ENCODE measurements at places on chromosomes 1 and 21.

DNA sequence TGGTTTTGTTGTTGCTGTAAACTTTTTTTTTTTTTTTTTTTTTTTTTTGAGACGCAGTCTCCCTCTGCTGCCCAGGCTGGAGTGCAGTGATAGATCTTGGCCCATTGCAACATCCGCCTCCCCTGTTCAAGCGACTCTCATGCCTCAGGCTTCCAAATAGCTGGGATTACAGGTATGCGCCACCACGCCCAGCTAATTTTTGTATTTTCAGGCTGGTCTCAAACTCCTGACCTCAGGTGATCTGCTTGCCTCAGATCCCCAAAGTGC lies 78.9 kb upstream of the SLC45A1 start:
- DNase-seq: peak; percentile 73

GRCh38 chr21:21332492-21332891 lies 334.3 kb downstream of the NCAM2 start:
- DNase-seq: no peak

DNA sequence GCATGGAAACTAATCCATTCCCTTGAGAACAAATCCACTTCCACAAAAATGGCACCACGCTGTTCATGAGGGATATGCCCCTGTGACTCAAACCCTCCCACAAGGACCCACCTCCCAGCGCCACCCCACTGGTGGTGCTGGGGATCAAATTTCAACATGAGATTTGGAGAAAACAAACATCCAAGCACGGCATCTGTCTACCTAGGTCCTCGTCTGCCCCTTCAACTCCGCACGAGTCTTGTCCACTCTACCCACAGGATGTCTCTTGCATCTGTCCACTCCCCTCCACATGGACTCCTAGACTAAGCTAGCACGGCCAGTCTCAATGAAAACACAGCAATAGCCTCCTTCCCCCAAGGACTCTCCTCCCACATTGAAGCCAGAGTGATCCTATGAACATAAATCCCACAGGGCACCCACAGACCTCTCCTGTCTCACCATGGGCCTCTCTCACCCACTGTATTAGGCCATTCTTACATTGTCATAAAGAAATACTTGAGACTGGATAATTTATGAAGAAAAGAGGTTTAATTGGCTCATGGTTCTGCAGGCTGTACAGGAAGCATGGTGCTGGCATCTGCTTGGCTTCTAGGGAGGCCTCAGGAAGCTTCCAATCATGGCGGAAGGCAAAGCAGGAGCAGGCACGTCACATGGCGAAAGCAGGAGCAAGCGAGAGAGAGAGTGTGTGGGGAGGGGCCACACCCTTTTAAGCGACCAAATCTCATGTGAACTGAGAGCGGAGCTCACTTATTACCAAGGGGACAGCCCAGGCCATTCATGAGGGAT lies 101.4 kb downstream of the TOMM20 start:
- no peak for DNase-seq

DNA sequence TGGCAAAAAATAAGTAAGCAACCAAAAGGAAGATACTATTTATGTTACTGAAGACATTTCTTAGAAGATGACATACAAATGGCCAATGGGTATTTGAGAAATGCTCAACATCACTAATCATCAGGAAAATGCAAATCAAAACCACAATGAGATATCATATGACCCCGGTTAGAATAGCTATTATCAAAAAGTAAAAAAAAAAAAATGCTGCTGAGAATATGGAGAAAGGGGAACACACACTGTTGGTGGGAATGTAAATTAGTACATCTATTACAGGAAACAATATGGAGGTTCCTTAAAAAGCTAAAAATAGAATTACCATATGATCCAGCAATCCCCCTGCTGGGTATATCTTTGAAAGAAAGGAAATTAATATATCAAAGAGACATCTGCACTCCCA lies 34.3 kb upstream of the CREG1 start:
- no peak for DNase-seq

DNA sequence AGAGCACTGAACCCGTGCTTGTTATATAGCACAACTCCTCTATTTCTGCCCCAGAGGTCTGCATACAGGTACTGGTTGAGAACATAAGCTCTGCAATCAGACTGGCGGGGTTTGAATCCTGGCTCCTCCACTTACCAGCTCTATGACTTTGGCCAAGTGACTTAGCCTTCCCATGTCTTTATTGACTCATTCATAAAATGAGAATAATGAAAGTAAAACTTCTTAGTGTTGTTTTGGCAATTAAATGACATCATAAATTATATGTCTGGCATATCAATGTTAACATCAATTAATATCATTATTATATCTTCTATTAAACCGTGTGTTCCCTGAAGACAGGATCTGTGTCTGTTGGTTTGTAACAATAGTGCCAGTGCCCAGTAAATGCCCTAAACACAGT lies 4.3 kb downstream of the INKA2 start:
- DNase-seq: no peak

GRCh38 chr1:21508580-21509350 lies 458 bp upstream of the ALPL start:
- peak; percentile 86 for DNase-seq

- no peak for DNase-seq
These were observed 2.6 kb downstream of the MGST3 start for GRCh38 chr1:165633614-165634013.

DNA sequence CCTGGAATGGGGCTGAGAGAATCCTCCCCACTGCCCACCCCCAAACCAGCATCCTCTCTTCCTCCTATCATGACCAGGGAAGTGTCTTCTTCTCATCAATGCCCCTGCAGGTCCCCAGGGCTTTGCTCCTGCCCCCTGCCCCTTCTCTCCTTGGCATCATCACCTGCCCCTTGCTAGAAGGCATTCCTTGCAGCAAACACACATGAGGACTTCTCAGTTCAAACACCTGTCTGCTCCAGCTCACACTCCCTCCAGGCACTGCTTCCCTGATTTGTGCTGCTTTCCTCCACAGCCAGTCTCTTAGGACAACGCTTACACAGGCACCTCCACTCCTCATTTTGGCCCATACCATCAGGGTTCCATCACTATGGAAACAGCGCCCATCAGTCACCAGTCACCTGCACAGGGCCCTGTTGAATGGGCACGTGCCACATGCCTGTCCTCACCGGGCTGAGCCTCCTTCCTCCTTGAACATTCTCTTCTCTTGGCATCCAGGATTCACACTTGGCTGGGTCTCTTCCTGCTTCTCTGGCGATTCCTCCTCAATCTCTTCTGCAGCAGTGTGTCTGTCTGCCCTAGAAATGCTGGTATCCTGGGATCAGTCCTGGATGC lies 81.9 kb upstream of the EDN2 start:
- DNase-seq: no peak

- peak; percentile 54 for DNase-seq
These were observed 5.3 kb downstream of the DFFA start for GRCh38 chr1:10467078-10467477.

- peak; percentile 80 for DNase-seq
These were observed 2.4 kb upstream of the KISS1 start for GRCh38 chr1:204198348-204199340.

DNA sequence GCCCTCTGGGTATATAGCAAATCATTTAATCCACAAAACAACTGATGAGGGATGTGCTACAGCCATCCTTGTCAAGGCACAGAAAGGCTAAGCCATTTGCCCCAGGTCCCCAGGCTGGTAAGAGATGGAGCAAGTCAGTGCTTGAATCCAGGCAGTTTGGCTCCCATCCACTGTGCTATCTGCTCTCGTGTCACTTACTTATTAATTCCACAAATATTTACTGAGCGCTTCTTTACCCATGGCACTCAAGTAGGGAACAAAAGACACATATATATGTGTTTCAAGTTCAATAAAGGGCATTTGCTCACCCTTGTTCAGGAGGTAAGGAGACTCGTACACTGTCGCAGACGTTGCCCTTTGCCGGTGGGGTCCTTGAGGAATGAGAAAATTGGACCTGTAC lies 38.6 kb upstream of the MPZL1 start:
- no peak for DNase-seq

GRCh38 chr1:91160363-91161075 lies 138.7 kb upstream of the ZNF644 start:
- no peak for DNase-seq

GRCh38 chr1:167130829-167131510 lies 37.1 kb downstream of the STYXL2 start:
- DNase-seq: no peak

- no peak for DNase-seq
These were observed 78.4 kb downstream of the KIF14 start for GRCh38 chr1:200542162-200542561.

- DNase-seq: no peak
These were observed 2.9 kb downstream of the KCNJ10 start for GRCh38 chr1:160066829-160067745.

- no peak for DNase-seq
These were observed 28.5 kb downstream of the CAMK1G start for GRCh38 chr1:209611771-209612570.

DNA sequence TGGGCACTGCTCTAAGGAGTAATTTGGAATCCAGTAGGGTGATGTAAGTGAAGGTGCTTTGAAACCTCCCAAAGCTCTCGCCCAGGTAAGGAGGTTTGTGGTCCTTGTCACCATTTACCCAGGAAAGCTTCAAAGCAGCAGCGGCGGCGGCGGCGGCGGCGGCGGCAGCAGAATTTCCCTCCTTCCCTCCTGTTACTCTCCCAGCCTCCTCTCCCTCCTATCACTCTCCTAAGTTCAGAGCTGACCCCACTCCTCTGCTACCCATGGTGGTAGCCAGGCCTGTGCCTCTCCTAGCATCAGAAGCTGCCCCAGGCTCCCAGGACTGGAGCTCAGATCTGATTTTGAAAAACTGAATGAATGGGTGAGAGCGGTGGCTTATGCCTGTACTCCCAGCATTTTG lies 60.7 kb downstream of the ACBD3 start:
- DNase-seq: no peak

- DNase-seq: peak; percentile 41
These were observed 681 bp downstream of the B4GALT2 start for GRCh38 chr1:43979528-43980254.

GRCh38 chr1:200380589-200381021 lies 29.2 kb downstream of the ZNF281 start:
- no peak for DNase-seq

- no peak for DNase-seq
These were observed 653 bp downstream of the CASP9 start for GRCh38 chr1:15523104-15524020.

GRCh38 chr1:198678901-198679329 lies 40.1 kb downstream of the PTPRC start:
- DNase-seq: no peak

GRCh38 chr1:100661176-100661575 lies 58.4 kb upstream of the VCAM1 start:
- no peak for DNase-seq

GRCh38 chr21:40846103-40846502 lies 855 bp downstream of the DSCAM start:
- DNase-seq: no peak

DNA sequence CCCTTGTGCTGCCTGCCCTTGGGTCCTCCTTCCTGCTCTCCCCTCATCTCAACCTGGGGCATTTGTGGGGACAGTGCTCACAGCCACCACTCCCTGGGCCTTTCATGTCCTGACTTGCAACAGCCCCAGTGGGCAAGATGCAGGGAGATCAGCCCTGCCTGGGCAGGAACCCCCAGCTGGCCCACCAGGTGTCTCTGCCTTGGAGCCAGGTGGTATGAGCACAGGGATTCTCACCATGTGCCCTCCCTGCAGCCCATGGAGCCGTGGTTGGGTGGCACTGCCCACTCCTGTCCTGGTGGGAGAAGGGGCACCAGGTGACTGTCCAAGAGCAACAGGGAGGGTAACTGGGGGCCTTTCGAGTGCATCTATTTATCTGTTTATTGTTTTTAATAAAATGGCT lies 100.4 kb downstream of the AJAP1 start:
- no peak for DNase-seq

GRCh38 chr21:21722731-21723130 lies 724.5 kb downstream of the NCAM2 start:
- DNase-seq: no peak
